ENCODE measurements at places on chromosomes 11 and 22. TPM values are rescaled to one million over a fixed set of nuclear protein-coding genes. Genes with fewer than 3 reads are reported as not detected.
A peak's percentile ranks its signal among the peaks of the same experiment; 100 is the strongest.

- DNase-seq = peak; percentile 34
Measured at GRCh38 chr11:64792482-64792881, 10.5 kb downstream of the MAP4K2 start.

DNA sequence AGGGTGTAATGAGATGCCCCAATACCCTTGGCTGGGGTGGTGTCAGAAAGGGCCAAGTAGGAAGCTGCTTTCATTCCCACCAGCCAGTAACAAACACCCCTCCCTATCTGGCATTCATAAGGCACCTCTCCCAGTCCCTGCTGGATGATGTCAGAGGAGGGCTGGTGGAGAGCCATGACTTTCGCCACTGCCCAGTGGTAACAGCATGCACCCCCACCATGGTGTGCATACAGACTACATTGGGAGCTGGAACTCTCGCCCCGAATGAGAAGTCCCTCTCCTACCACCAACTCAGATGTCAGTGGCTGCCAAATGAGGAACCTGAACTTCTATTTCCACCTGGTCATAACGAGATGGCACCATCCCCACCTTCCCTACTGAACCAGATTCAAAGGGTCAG lies 73.3 kb downstream of the SGSM3 start:
- DNase-seq = no peak

- peak; percentile 47 for DNase-seq
Measured at GRCh38 chr11:63608353-63609345, 5.6 kb downstream of the PLAAT3 start.

GRCh38 chr22:31263896-31264640 lies 28.2 kb downstream of the PIK3IP1 start:
- no peak for DNase-seq

Gene C11orf91
- not detected for total RNA-seq

Gene SYNGR1
- 52.9 TPM for total RNA-seq

Gene CDON
- 29.4 TPM for total RNA-seq

Gene ZP1
- 0.85 TPM for total RNA-seq
